ENCODE measurements at places on chromosomes 4 and X.

GRCh38 chr4:120071192-120071795, 4.6 kb upstream of the MAD2L1 start:
- H3K27ac ChIP-seq = no peak overlapping the region
- peak; percentile 53 for DNase-seq
- H3K36me3 ChIP-seq = no peaks in the 10 kb centered on the region

DNA sequence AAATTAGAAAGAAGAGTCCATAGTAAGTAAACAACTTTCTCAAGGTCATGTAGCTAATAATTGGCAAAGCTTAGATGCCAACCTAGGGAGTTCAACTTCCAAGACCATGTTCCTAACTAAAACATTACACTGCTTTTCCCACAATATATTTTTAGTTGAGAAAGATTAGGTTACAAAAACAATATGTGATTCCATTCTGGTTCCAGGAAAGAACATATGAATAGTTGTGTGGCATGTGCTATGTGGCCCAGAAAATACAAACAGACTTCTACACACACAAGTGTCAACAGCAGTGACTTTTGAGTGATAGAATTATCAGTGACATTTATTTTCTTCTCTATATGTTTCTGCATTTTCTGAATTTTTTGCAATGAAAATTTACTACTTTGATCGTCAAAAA, 62.7 kb upstream of the EDNRA start:
- DNase-seq = no peak
- H3K36me3 ChIP-seq = no peaks in the 10 kb centered on the region
- H3K4me3 ChIP-seq = no peak overlapping the region
- H3K27me3 ChIP-seq = no peaks in the 10 kb centered on the region
- H3K27ac ChIP-seq = no peak overlapping the region

- H3K36me3 ChIP-seq = no peaks in the 10 kb centered on the region
- no peaks in the 10 kb centered on the region for H3K27me3 ChIP-seq
- H3K4me3 ChIP-seq = no peak overlapping the region
- no peak overlapping the region for H3K27ac ChIP-seq
- no peak for DNase-seq
- no peaks in the 10 kb centered on the region for H3K4me1 ChIP-seq
Observed at GRCh38 chr4:156322592-156322991, 368.9 kb upstream of the CTSO start.

DNA sequence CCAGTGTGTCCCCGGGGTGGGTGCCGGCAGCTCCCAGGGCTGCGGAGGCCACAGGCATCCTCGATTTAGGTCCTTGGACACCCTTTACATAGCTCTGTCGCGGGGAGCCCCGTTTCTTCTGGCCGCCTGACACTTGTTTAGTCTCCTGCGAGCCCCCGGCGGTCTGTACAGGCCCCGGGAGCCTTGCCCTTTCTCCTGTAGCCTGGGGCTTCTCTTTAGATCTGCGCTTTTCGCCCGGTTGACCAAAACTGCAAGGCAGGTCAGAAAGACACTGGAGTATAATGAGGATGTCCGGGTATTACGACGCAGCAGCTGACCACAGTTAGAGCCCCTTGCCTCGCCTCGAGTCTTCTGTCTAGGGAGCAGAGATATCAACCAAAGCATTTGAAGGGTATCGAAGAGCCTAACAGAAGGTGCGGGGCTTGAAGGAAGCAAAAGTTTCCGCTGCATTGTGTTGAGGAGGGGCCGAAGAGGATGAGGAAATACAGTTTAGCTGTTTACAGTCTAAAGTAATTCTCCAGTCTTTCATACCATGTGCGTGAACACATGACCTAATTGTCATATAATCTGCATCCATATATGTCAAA, 479 bp downstream of the BRCC3 start:
- H3K27ac ChIP-seq = peak overlapping the region; percentile 82
- no peaks in the 10 kb centered on the region for H3K27me3 ChIP-seq
- peak; percentile 30 for DNase-seq
- peaks cover 6% of the 10 kb centered on the region for H3K4me1 ChIP-seq
- peak overlapping the region; percentile 76 for H3K4me3 ChIP-seq

- DNase-seq = no peak
- no peak overlapping the region for H3K27ac ChIP-seq
- no peaks in the 10 kb centered on the region for H3K27me3 ChIP-seq
- H3K4me3 ChIP-seq = no peak overlapping the region
- no peaks in the 10 kb centered on the region for H3K4me1 ChIP-seq
Observed at GRCh38 chr4:38752941-38753806, 29.6 kb downstream of the TLR10 start.
